ENCODE measurements at places on chromosomes 3 and 15. TPM values are rescaled to one million over a fixed set of nuclear protein-coding genes. Genes with fewer than 3 reads are reported as not detected.

- DNase-seq, result no peak
Observed at GRCh38 chr3:141795741-141796080, 32.5 kb downstream of the GRK7 start.

- peak; percentile 8 for DNase-seq
Observed at GRCh38 chr3:53820084-53820483, 26.1 kb downstream of the CHDH start.

DNA sequence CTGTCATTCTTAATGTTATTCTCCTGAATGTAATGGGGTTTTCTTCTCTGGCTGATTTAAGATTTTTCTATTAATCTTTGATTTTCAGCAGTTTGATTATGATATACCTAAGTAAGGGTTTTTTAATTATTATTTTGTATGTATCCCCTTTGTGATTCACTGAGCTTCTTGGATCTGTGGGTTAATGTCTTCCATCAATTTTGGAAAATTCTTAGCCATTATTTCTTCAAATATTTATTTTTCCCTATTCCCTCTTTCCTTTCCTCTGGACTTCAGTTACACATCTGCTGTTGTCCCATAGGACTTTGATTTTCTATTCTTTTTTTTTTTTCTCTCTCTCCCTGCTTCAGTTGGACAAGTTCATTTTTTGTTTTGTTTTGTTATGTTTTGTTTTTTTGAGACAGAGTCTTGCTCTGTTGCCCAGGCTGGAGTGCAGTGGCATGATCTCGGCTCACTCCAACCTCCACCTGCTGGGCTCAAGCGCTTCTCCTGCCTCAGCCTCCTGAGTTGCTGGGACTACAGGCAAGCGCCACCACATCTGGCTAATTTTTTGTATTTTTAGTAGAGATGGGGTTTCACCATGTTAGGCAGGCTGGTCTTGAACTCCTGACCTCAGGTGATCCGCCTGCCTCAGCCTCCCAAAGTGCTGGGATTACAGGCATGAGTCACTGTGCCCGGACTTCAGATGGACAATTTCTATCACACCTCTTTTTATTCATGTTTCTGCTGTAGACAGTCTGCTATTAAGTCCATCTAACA, 40.6 kb downstream of the XYLB start:
- DNase-seq, result no peak

The WNT5A gene
- total RNA-seq, result 12.4 TPM

The ZNF662 gene
- 19.2 TPM for total RNA-seq

The CASR gene
- 1.2 TPM for total RNA-seq

The PXK gene
- total RNA-seq, result 31.3 TPM

The CPN2 gene
- total RNA-seq, result 1.4 TPM
